ENCODE measurements at places on chromosomes 5 and 9.

- no peak for DNase-seq
Measured at GRCh38 chr5:129963359-129963758, 59.1 kb downstream of the CHSY3 start.

- DNase-seq, result no peak
Measured at GRCh38 chr5:62690421-62690820, 111.8 kb downstream of the LRRC70 start.

- DNase-seq, result no peak
Measured at GRCh38 chr9:136694163-136694871, 7.1 kb upstream of the AGPAT2 start.

DNA sequence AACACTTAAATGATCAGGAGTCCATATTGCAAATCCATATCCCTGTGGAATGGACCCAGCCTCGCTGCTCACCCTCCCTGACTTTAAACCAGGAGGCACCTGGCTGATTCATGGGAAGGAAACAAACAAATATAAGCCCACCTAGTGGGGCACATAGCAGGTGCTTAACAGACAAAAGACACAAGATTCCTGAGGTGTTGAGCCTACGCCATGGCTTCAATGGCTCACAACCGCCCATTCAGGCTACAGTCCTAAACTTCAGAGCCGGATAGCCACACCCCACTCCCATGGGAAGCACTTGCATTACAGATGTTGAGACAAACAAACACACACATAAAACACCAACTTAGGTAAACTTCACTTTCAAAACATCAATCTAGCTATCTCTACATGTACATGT, 359.9 kb downstream of the ICE1 start:
- DNase-seq, result no peak

DNA sequence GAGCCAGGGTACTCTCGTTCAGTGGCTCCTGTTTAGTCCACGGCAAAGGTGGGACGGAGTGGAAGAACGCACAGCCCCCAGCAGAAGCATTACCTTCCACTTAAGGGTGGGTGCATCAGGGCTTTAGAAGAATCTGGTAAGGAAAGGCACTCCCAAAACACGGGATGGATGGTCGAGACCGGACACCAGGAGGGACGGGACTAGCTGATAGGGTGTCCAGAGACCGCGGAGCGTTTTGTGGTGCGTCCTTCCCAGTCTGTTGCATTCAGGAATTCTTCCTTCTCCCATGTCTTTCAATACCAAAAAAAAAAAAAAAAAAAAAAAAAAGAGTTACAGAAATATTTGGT, 545 bp upstream of the CTSV start:
- no peak for DNase-seq

DNA sequence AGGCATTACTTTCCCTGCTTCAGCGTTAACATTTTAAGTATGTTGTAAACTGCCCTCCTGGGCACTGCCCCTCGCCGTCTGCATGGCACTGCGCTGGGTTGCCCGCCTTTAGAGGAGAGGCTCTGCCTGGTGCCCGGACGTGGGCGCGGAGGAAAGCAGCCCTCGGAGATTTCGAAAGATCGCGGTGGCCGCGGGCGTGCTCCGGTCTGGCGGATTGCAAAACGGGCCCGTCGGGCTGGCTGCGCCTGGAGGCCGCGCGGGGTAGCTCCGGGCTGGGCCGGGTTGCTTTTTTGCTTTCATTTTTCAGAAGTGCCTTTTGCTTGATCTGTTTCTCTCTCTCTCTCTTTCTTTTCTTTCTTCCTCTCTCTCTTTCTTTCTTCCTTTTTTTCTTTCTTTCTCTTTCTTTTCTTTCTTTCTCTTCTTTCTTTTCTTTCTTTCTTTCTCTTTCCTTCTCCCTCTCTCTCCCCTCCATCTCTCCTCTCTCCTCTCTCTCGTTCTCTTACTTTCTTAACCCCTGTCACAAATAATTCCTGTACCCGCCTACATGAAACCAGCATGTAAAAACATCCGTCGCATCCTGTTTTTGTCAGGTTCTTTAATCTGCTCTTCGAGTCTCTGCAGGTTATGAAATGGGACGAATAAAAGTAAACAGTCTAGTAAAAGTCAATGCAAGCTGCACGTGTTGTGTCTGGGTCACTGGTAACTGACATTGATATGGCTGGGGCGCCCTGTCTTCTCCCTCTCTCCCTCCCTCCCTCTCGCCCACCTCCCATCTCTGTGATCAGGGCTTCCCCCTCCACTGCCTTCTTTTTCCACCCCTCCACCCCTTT, 1.7 kb downstream of the FST start:
- no peak for DNase-seq

- DNase-seq, result no peak
Measured at GRCh38 chr5:144378681-144379080, 208.0 kb downstream of the KCTD16 start.

DNA sequence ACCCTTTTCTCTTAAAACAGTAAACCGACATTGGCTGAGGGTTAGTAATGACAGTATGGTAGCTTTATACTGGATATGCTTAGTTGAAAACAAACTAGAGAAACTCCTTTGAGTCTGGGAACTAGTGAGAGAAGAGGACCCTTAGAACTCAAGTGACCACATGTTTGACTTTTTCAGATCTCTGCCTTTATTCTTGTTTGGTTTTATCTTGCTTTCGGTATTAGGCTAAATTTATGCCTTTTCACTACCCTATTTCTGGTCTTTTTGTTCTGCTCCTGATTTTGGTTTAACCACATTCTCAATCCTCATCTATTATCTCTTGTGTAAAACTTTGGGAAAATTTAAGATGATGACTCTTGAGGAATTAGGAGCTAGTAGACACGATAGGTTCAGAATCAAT, 11.0 kb downstream of the SNAPC3 start:
- no peak for DNase-seq

Data from epithelial cell of prostate (primary cell).